ENCODE measurements at places on chromosomes 5 and 9.
A peak's percentile ranks its signal among the peaks of the same experiment; 100 is the strongest.

DNA sequence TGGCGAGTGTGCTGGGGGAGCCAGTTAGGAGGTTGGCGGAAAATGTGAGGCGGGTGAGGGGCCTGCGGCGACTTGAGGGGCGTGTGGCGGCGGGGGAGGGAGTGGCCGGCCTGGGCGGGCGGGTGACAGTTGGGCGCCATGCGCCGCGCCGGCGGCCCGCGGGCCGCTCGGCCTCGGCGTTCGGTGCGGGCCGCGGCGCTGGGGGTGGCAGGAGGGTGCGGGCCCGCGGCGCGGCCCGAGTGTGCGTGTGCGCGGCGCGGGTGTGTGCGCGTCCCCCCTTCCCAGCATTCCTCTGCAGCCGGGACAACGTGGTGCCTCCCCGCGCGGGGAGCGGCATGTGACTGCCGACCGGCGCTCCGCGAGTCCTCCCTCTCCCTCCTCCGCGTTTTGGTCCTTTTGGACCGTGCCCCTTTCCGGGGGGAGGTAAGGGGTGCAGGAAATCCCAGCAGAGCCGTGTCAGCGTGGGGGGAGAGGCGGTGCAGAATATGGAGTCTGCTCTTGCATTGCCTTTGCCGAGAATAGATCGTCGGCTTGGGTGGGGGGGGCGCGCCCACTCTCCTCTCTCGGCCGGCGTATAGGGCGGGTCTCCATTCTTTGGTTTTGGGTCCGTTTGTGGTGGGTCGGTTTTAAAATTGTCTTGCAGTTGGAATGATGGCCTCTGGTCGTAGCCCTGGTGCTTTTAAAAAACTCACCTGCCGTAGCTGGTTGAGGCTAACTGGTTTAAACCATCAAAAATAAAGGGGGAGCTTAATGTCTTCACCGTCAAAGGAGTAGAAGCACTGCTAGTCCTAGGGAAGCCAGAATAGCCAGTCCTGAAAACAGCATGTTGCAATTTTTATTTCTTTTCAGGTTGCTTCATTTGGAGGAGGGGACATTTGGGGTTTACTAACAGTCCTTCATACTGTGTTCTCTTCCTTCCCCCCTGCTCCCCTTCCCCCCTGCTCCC, 2.0 kb downstream of the LARP1 start:
- DNase-seq, result peak; percentile 43

DNA sequence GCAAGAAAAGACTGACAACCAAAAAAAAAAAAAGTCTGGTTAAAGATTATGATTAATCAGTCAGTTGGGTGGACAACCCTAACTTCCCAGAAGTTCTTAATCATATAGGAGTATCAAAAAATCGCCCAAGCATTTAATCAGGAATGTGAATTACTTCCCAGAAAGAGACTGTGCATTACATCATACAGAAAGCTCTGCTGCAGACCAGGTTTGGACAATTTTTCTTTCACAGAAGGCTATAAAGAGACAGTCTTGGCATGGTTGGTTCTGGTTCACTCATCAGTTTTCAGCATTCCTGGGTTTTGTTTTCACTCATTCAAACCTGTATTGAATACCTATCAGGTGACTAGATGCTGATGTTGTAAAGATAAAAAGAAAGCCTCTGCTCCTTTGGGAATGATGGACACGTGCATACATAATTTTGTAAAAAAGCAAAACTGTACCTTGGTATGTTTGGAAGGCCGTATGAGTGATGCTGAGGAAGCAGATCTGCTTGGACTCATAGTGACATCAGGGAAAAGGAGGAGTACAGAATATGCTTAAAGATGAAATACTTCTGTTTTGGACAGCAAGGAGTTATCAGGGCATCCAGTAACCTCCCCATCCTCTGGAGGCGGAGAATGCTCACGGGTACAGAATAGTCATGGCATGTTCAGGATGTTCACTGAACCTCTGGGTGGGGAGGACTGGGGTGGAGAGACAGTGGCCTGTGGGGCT, 178.4 kb downstream of the GNA14 start:
- no peak for DNase-seq

GRCh38 chr5:157049605-157050004, 9.3 kb downstream of the HAVCR1 start:
- DNase-seq, result no peak

DNA sequence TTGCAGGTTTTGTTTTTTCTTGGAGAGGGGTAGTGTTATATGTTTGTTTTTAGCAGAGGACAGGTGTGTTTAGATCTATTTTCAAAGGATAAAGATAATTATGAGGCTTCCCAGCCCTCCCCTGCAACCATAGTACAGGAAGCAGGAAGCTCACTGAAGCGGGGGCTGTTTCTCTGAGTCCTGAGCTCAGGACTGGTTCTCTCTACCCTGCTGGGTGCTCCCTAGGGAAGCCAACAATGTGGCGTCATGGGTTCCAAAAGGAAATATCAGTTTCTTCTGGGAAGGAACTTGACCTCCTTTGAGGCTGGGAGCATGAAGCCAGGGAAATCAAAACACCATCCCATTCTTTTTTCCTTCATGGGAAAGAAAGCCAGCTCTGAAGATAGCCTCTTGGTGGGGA, 62.2 kb downstream of the RAD23B start:
- DNase-seq, result no peak
